Activated naive CD4-positive, alpha-beta T cell treated with anti-CD3 and anti-CD28 coated beads, Interleukin-2, amount 50 U/mL, for 16 hours (primary cell): ENCODE measurements at places on chromosomes 1 and 21.

DNA sequence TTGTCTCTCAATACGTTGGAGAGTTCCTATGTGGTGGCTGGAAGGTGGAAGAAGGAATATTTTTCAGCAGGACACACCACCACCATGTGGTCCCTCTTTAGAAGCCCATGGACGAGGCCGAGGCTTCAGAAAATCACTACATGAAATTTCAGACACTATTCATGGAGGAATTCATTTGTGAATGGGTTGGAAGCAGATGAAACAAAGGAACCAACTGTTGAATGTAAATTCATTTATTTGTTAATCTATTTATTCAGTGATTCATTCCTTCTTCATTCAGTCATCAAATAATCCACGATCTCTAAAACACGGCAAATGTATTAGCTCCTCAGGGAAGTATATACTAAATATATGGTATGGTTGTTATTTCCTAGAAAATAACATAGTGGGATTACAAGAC, 12.2 kb downstream of the SLC35F3 start:
- DNase-seq = no peak

GRCh38 chr21:15098908-15099307, 34.1 kb upstream of the NRIP1 start:
- no peak for DNase-seq

DNA sequence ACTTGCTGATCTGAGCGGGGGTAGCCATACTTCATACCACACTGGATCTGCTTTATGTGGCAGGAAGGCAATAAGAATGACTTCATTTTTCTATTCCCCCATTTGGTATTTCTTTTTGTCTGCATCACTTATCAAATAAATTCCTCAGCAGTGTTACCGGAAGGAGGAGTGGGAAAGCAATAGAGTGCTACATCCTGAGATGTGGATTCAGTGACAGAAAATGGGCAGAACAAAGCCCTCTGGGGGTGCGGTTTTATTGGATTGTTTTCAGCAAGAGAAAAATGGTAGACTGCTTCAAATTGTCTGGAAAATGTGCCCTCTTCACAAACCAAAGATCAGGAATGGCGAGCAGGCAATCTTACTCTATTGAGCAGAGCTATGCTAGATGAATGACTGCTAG, 751.9 kb upstream of the NEGR1 start:
- DNase-seq = no peak

GRCh38 chr1:30474818-30475200, 248.6 kb downstream of the MATN1 start:
- DNase-seq = no peak

- DNase-seq = no peak
These were observed 56.7 kb downstream of the HSF2BP start for GRCh38 chr21:43602266-43603232.

- DNase-seq = no peak
These were observed 83.4 kb upstream of the BMP8A start for GRCh38 chr1:39407896-39408640.

GRCh38 chr21:33390479-33390878, 12.7 kb upstream of the IFNGR2 start:
- no peak for DNase-seq

- DNase-seq = no peak
These were observed 36.2 kb upstream of the ZNF496 start for GRCh38 chr1:247367786-247368422.

DNA sequence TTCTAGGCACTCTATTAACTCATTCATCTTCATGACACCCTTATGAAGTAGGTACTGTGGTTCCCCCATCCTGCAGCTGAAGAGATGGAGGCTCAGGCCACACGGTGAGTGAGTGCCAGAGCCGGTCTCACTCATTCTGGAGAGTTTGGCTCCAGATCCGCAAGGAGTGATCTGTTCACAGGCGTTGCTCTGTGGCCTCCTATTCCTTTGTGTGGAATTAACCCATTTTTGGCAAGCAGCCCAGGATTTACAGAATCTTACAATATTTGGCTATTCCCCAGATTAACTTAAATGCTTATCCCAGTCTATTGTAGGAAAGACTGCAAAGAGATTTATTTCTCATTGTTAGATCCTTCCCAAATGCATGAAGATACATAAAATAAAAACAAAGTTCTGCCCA, 29.6 kb downstream of the KIAA0040 start:
- no peak for DNase-seq

DNA sequence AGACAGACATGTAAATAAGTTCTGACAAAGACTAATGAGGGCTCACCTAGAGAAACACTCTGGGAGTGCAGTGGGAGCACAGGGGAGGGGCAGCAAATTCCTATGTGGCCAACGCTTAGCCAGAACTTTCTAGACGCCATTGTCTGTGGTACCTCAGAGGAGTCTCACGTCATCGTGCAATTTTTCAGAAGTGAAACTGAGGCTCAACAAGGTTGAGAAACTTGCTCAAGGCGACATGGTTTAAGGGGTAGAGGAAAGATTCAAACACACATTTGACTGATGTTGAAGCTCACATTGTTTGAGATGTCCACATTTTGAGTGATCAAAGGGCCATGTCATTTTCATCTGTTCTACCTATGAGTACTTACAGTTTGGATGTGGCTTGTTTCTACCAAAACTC, 152.6 kb upstream of the LMO4 start:
- DNase-seq = no peak

DNA sequence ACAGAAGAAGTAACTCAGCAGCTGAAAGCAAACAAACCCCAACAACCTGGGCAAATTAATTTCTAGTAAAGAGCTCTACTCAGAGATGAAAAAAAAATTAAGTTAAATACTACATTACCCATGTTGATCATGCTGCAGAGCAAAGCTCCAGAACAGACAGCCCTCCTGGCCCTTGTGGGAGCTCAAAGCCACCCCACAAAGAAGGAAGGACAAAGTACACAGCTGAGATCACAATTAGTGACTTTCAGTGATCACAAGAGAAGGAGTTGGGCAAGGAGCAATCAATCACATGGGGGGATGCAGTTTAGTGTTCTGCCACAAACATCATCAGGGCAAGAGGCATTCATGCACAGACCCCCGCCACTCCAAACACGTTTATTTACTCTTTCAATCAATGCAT, 114.2 kb downstream of the DAB1 start:
- DNase-seq = no peak
